Activated CD4-positive, alpha-beta T cell treated with anti-CD3 and anti-CD28 coated beads, Interleukin-2, amount 10 ng/mL, durations not matched to agents 24 days and 14 days (primary cell): ENCODE measurements at places on chromosomes 5 and 9. TPM values are rescaled to one million over a fixed set of nuclear protein-coding genes. Genes with fewer than 3 reads are reported as not detected.

Gene RNF224
- total RNA-seq = not detected in 2 replicates

DNA sequence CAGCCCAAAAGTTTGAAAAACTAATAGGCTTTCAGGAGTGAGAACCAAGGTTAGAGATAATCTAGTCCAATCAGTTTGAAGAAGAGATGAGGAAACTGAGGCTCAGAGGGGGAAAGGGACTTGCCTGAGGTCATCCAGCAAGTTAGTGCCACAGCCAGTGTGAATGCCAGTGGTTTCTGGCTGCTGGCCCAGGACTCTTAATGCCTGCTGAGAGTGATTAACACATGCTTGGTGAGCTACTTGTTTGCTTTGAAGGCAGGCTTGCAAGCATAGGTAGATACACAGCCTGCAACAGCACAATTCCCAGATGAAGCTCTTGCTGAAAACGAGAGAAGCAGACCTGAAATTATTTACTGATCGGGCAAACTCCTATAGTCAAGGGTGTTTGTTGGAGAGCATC is 591.6 kb upstream of the SGCD start:
- DNase-seq = no peak

Gene SOX30
- total RNA-seq = 0.19 TPM in 1 of 2 replicates, not detected in the other

GRCh38 chr5:56759521-56760216 is 55.7 kb upstream of the MAP3K1 start:
- no peak for DNase-seq

DNA sequence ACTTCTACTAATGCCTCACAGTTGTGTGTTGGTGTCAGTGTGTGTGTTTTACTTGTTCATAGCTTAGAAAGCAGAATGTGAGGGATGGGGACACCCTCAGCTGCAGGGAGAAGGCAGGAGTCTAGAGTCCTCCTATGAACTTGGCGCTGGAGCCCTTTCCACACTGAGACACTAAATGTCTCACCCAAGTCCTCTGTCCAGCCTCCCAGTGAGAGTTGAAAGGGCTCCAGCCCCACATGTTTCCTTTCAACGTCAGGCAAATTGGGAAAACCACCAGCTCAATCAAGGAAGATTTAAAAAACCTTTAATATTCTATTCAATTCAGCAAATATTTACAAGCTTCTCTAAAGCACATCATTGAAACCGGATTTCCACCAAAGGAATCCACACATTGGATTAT is 167.6 kb upstream of the MSX2 start:
- DNase-seq = no peak

GRCh38 chr9:7811677-7812076 is 12.1 kb upstream of the DMAC1 start:
- no peak for DNase-seq

DNA sequence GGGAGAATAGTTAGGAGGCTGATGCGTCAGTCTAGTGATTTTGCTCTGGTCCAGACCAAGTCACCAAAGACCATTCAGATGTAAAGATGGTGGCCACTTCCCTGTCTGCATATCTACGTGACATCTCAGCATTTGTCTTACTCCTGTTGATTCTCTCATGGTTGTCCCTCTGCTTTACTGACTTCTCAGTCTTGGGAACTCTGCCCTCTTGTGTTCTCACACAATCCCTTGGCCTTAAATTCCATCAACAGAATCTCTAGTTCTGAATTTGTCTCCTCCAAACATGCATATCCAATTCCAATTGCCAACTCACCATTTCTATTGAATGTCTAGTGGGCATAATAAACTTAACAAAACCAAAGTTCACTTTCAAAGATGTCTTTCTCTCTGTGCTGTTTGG is 147.8 kb downstream of the SLC24A2 start:
- DNase-seq = no peak

GRCh38 chr9:118455259-118455658 is 751.1 kb downstream of the TLR4 start:
- no peak for DNase-seq

Gene PCDHGB3
- total RNA-seq = 0.40 and 0.49 TPM in 2 replicates

- no peak for DNase-seq
These were observed 20.2 kb downstream of the HOMER1 start for GRCh38 chr5:79493596-79494345.

DNA sequence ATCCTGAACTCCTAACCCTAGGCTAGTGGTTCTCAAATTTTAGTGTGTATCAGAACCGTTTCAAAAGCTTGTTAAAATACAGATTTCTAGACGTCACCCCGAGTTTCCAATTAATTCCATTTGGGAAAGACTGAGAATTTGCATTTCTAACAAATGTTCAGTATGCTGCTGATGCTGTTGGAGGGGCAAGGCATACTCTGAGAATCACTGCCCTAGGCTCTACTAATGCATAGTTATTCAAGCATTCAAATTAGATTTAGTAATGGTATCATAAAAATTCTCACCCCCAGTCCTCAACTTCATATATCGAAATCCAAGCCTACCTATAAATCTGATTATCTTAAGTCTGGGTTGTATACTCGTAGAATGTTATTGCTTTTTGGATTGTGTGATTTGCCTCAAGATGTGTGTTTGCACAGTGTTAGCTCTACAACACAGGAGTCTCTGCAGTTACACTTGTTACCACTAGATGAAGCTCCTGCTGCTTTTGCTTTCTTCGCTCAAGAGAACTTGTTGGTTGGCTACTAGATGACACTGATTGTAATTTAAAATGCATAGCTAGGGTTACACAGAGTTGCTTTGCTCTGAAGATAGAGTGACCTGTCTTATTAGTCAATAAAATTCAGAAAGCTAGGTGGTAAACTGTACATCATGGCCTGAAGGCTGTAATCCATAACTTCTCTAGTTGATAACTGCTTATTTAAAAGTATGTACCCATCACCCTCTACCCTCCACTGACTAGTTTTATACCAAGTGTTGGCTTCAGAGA is 7.5 kb upstream of the ERAP2 start:
- peak; percentile 84 for DNase-seq

DNA sequence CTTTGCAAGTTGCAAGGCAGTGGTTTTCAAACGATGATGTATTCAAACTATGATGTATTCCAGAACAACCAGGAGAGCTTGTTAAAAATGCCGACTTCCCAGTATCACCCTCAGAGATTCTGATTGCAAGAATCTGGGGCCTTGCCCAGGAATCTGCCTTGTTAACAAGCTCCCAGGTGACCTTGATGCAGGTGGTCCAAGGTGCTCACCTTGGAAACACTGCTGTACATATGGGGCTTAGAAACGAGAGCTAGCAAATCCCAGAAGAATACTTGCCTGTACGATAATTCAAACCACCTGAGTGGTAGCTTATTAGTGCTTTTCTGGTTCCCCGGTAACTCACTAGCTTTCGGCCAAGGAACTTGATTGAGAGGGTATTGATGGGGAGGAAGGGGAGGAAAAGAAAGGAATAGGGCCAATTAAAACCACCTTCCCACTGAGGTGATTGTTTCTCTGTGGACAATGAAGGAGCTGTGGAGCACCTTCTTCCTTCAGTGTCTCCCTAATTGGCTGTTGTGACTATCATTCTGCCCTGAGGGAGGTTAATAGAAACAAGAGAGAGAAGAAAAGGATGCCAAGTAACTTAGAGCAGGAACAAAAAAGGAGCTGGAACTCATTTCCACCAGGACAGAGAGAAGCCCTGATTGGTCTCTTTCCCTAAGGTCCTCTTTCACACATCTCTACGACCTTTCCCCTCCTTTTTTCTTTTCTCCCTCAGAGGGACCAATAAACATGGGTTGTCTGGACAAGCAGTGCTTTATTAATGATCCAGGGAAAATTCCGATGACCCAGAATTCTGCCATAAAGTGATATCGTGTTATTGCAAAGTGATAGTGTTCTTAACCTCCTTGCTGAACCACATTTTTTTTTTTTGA is 218.8 kb downstream of the TMEM167A start:
- DNase-seq = no peak

DNA sequence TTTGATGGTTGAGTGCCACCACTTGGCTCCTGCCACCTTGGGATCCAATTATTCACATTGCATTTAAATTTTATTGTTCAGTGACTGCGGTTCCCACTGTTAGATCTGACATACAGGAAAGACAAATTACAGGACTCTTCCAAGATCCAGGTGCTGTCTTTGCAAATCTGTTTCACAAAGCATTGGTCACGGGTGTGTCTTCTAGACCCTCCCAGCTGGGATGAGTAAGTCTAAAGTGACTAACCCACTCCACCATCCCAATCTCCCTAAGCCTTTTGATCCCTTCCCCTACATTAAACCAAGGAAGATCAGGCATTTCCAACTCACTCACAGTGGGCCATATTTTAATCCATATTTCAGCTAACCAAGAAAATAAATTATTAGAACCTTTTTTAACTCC is 1016.3 kb upstream of the CTNND2 start:
- no peak for DNase-seq

GRCh38 chr9:426976-427375 is 212.3 kb downstream of the DOCK8 start:
- DNase-seq = no peak

DNA sequence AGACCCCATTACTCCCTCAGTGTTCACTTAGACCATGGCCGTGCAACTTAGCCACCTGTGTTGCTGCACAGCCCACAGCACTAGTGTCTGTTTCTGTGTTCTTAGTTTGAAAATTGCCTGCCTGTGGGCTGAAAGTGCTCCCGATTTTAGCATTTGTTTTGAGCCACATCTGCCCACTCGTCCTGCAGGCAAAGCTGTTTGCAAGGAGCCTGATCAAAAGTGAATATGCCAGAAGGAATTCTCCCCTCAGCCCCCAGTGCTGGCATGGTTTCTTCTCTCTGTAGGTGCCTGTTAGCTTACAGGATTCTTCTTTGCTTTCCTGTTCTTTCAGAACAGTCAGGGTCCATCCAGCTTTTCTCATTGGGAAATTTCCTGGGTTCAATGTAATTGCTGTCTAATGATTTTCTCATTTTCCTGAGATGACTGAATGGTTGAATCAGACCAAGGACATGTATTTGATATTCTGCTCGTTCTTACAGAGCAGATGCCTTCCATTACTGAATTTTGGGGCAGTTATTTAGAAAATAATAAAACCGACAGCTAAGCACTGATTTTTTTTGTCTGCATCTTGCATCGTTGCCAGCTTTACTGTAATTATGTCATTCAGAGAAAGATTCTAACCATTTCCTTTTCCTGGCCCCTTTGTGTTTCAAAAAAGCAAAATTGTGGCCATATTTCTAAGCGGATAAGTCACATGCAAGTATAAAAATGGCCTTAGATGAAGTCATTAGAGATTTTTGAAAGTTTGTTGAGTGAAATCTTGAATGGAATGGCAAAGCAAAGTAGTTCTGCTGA is 111.1 kb upstream of the CKMT2 start:
- DNase-seq = no peak

DNA sequence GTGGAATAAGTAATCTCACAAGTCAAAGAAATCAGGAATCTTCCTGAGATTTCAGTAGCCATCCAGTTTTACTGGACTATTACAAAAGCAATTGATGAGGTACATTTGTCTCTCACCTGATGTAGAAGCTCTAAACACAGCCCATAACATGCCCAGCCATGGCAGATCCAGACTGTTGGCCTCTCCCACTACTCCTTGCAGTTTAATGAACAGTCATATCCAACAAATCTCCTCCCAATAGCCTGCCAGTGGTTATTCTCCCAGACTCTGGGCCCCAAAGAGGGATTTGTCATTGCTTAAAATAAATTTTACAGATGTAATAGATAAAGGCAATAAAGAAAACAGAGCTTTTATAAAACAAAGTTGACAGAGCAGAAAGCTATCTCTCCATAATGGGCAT is 80.8 kb downstream of the ZNF608 start:
- no peak for DNase-seq

GRCh38 chr5:179798144-179798770 is 4.5 kb downstream of the LTC4S start:
- DNase-seq = no peak

- no peak for DNase-seq
These were observed 54.5 kb downstream of the OXCT1 start for GRCh38 chr5:41815663-41816229.

Gene HTR1A
- total RNA-seq = not detected in 2 replicates

DNA sequence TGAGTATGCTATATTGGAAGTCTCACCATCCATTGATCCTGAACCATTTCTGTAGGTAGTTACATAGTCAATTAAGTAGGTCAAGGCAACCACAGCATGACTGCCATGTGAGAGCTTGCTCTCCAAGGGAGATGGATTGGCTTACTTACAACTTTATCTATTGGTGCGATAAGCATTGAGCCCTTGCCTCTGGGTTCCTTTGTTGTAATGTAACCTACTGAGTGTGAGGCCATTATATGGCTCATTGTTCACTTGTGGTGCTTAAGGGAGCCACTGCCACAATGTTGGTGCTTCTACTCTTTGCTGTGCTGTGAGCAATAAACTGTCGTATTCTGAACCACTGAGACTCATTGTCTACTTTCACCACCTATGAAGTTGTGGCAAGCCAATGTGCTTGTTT is 510.6 kb upstream of the ITGA1 start:
- DNase-seq = no peak

GRCh38 chr9:73133921-73134407 is 17.7 kb upstream of the ANXA1 start:
- DNase-seq = no peak

Gene SLC6A18
- total RNA-seq = not detected in 2 replicates

DNA sequence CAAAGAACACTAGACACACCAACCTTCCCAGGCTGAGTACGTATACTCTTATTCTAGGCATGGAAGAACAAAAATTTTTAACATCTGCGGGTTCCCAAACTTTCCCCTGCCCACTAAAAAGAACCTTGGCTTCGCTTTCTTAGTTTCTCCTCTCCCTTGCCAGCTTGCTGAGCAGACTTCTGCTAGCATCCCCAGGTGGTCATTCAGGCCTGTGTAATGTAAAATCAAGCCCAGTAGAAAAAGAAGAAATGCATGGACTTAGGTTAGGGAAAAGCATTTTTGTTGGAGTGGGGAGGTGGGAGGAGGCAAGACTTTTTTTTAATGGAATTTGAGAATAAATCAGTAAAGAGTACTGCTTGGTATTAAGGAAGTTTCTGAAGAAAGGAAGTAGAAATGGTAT is 331.0 kb upstream of the TLE4 start:
- no peak for DNase-seq

GRCh38 chr9:91160181-91160580 is 201.5 kb downstream of the AUH start:
- no peak for DNase-seq

GRCh38 chr9:27022920-27023319 is 17.4 kb upstream of the LRRC19 start:
- no peak for DNase-seq

- no peak for DNase-seq
These were observed 244.1 kb downstream of the ELAVL2 start for GRCh38 chr9:23581931-23582330.

Gene CRB2
- total RNA-seq = not detected in 2 replicates

DNA sequence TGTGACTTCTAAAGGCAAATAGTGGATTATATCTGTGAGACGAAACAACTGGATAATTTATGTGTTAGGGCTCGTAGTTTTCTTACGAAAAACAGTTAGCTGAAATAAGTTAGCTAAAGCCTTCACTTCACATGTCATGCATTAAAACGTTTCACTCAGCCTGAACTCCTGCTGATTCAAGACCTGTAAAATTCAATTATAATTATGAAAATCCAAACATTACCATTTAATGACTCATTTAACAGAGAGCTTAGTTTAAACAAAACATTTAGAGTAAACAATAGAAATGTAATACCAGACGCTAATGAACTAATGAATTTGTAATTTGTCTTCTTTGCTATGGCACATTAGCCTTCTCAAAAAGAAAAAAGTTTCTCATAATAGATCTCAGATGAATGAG is 1.7 kb downstream of the TAL2 start:
- DNase-seq = no peak
